ENCODE measurements at places on chromosomes 7 and 10.
A peak's percentile ranks its signal among the peaks of the same experiment; 100 is the strongest.

- no peak for DNase-seq
These were observed 515 bp downstream of the FAM149B1 start for GRCh38 chr10:73168465-73168803.

DNA sequence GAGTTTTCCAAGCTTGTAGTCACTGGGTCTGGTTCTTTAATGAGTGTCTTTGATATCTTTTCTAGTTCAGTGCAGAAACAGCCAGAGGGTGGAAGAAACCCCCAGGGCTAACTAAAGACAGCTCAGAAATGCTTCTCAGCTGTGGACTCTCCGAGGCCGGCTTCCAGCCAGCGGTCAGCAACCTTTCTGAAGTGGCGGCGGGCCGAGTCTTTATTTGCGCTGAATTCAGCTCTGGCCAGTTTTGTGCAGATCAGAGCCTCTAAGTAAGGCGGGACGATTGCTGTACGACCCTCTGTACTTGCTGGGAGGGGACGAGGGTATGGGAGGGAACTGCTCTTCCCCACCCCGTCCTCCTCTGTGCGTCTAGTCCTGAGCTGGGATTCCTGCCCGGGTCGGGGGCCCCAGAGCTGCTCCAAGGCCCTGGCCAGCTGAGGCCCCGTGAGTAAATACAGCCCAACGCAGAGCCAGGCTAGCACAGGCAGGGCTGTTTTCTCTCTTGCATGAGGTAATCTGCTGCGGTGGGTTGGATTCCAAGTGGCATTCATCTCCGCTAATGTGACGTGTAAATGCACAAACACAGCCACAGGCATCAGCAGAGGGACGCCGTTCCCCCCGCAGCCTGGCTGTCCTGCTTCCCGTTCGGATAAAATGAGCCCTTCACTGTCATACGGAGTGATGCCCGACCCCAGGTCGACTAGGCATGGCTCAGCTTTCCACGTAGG, 159.8 kb downstream of the PIP4K2A start:
- DNase-seq: no peak

DNA sequence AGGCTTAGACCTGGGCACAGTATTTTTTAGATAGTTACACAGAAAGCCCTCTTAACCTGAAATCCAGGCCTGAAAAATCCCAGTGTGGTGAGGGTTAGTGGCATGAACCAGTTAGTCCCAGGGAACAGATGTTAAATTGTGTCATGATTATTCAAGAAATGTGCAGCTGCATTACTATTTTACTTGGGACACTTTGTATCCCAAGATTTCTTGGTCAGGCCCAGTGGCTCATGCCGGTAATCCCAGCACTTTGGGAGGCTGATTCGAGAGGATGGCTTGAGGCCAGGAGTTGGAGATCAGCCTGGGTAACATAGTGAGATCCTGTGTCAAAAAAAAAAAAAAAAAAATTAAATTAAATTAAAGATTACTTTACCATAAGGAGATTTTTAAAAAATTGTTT, 36.0 kb upstream of the OTUD1 start:
- no peak for DNase-seq

- no peak for DNase-seq
These were observed 108.1 kb downstream of the GNAT3 start for GRCh38 chr7:80403686-80404241.

DNA sequence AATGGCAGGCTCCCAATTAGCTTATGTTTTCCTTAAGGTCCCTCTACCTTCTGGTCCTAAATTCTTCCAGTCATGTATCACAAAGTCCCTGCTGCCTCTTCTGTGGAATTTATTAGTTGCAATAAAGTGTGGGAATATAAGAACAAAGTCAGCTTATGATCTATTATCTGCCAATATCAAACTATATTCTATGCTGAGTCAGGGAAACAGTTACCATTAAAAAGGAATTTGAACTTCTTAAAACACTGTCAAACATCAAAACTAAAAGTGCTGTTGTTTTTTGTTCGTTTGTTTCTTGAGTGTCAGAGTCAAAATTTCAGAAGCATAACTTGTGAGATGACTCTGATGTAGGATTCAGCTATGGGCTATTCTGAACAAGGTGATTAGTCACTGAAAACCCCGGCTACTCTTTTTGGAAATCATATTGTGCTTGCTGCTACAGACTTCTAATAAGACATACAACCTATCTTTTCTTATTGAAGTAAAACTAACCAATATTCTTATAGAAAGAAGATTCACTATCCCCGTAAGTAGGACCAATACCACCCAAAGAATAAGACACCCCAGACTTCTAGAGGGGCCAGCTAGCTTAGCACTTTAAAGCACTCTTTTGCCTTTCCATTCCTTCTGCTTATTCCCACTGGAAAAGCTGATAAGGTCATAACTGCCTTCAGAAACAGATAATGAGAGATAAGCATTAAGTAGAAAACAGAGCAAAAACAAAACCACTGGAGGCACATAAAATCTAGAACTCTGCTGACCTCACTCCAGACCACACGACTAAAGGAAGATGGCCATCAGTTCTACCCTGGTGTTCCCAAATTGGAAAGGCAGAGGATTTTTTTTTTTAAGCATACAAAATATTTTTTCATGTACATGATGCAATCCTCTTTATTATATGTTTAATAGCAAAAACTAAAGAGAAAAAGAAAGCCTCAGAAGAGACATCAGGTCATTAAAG, 370.6 kb downstream of the PARD3 start:
- no peak for DNase-seq

DNA sequence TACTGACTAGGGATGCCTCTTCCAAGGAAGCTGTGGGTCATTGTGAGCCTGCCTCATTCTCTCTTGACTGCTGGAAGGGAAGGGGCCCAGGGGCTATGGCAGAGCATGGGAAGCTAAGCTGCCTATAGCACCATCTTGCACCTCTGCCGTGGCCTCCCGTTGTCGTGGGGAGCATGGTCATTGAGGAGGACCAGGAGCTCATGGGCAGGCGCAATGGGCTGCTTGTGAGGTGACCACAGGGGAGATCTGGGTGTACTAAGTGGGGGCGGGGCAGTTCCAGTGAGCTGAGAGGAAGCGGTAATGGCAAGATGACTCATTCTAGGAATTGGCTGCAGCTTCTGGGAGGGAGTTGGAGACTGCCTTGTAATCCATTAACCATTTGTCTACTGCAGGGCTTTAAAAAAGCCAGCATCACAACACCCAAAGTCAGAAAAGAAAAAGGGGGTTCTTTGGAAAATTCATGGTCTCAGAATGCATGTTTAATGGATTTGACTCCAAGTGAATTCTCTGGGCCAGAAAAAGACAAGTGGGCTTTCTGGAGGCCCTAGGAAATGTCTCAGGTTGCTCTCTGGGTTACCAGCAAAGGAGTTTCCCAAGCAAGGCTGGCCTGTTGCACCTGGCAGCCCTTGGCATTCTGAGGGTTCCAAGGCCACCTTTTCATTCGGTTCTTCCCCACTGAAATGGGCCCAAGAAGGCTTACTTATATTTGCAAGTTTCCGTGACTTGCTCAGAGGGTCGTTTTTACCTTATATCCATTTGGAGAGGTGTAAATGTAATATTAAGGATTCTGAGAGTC, 3.6 kb downstream of the DUSP5 start:
- DNase-seq: peak; percentile 72

All from GM12864 (cell line).